ENCODE measurements at places on chromosomes 7 and 10.

DNA sequence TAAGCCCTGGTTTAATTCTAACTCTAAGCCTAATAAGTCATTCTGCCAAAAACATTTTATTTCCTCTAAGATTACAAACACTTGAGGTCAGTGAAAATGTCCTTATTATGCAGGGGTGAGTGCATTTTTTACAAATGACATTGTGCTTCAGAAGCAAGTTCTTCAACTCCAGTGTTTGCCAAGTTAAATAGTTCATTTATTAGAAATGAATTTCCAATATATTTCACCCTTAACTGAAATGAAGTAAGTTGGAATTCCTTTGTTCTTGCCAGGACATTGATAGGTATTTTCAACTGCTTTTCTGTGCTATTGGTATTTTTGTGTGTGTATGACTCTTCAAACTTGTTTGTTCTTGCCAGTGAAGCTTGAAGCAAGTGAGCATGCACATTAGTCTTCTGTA lies 89.5 kb upstream of the CCDC6 start:
- no peak for DNase-seq

DNA sequence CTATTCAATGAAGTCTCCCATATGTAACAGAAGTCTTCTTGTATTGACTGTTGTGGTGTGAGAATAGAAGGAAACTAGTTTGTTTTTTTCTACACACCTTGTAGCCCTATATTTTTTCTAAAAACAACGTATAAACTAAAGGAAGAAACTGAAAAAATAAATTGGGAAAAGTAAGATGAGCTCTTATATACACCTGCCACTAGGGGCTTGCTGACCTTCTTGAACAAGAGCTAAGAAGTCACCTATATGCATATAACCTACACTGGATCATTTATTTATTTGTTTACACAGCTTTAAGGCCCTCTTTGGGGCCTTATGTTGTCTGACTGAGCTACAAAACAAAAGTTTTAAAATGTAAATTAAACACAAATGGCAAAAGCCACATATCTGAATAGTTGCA lies 383.0 kb downstream of the HPSE2 start:
- DNase-seq = no peak

DNA sequence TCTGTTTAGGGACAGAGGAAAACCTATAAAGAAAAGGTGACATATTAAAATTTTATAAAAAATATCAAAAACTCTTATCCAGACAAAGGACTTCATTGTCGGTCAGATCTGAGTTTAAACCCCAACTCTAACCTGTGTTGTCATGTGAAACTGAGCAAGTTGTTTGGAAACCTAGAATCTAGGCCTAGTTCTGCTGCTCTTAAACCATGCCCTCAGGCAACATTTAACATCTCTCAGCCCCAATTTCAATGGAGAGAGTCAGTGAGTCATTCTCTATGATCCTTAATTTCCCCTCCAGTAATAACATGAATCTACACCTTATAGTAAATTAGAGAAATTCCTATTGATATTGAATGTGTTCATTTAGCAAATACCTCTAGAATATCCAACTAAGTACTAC lies 192.3 kb downstream of the IMMP2L start:
- DNase-seq = no peak

DNA sequence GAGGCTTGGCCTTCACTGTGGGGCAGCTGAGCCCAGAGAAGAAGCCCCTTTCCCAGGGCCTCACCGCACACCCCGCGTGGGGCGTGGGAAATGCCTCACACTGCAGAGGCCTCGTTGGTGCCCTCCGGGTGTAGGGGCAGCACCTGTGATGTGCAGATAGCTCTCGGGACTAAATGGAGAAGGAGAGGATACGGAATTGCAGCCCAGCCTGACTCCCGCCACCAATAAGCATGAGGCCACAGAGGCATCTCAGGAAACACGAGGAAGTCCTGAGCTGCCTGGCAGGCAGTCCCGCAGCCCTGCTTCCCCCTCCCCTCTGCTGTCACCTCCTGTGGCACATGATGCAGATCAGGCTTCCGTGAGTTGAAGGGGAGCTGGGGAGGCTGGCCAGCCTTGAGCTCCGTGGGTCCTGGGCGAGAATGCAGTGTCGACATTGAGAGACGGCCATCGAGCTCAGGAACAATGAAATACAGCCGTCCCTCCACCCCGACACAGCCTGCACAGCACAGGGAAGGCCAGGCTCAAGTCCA lies 59.6 kb upstream of the PPP2R2D start:
- no peak for DNase-seq

GRCh38 chr10:70549962-70550458 lies 52.5 kb downstream of the PRF1 start:
- DNase-seq = peak; percentile 81

- no peak for DNase-seq
Measured at GRCh38 chr10:26095781-26096180, 120.8 kb upstream of the GAD2 start.

DNA sequence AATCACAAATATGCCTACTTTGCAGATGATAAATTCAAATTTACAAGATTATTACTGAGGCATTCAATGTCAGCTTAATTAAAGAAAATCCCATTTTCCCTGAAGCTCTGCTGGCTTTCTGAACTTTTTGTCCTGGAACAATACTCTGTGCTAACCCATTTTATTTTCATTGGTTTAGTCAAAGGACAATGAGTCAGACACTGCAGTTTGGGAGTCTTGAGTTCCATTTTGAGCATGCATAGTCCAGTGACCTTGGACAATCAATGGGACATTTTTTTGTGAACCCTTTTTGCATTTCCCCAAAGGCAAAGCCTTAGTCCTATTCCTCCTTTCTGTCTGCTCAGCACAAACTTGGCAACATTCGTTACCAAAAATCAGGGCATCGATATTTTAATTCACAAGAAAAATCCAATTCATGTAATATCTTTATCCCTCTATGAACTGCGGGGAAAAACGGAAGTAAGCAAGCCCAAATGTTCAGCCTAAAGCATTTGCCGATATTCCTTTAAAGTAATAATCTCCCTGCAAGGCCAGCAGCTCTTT lies 339.8 kb downstream of the RNLS start:
- DNase-seq = no peak

DNA sequence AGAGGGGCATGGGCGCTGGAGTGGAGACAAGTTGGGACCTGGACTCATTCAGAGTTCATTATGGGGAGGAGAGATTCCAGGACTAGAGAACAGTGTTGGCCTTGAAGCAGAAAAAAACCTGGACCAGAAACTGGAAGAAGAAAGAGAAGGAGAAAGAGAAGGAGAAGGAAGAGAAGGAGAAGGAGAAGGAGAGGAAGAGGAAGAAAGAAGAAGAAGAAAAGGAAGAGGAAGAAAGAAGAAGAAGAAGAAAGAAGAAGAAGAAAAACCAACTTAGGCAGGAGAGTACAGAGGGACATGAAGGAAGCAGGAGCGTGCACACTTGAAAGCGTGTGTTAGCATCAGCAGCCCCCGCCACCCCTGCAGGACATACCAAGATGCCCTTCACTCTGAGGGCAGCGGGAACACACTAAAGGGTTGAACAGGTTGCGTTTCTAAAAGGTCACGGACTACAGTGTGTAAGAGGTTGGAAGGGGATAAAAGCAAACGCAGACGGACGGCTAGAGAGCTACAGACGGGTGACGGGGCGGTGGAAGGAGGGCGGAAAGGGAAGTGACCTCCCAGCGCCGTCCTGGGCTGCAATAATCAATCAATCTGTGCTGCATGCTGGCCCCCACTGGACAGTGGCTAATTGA lies 95.3 kb downstream of the SEC61G start:
- no peak for DNase-seq

- no peak for DNase-seq
Measured at GRCh38 chr7:31202801-31203200, 137.7 kb downstream of the NEUROD6 start.

- DNase-seq = no peak
Measured at GRCh38 chr7:81887098-81888090, 117.5 kb upstream of the HGF start.
